Breast epithelium (tissue), 4 donors: ENCODE measurements at places on chromosomes 5 and 9. TPM values are rescaled to one million over a fixed set of nuclear protein-coding genes. Genes with fewer than 3 reads are reported as not detected.

DNA sequence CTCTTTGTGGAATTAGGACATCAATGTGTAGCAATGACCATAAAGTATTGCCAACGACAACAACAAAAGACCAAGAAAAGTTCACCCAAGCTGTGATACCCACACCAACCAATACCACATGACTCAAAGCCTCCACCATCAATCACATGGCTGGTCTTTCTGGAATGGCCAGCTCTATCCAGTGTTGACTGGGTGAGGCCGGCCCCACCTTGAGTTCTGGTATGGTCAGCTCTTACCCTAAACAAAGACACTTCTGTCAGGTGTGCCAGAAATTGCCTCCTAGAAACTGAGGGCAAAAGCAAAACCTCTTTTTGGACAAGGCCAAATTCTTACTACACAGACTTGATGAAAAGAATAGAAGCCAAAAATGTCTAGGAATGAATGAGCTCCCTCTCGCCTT is 331.5 kb downstream of the ZNF608 start:
- DNase-seq = no peak

AFAP1L1 gene
- 26.5 TPM for total RNA-seq

GRCh38 chr9:121975801-121976277 is 117.3 kb downstream of the TTLL11 start:
- no peak for DNase-seq

LCN1 gene
- total RNA-seq = not detected

GRCh38 chr5:134148316-134148715 is 28.4 kb downstream of the SKP1 start:
- DNase-seq = no peak

- DNase-seq = no peak
Measured at GRCh38 chr5:154077696-154078095, 38.9 kb downstream of the MFAP3 start.

PCDHGC3 gene
- 41.6 TPM for total RNA-seq

- no peak for DNase-seq
Measured at GRCh38 chr5:98813755-98814154, 40.3 kb downstream of the RGMB start.

DNA sequence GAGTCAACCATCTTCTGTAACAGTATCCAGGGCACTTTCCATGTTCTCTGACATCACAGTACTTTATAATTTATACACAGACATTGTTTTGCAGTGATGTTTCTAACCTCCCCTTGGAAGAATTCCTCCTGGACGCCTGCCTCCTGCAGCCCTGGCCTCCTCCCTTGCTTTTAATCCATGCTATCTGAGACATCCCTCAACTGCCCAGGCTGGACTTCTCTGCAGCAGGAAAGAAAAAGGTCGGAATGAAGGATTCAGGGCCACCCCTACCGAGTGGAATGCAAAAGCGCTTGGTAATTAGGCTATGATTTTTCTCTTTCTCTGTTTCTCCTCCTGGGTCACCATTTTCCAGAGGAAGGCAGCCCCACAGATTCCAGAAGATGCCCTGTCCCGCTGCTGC is 47.0 kb upstream of the SHC3 start:
- DNase-seq = no peak

DNA sequence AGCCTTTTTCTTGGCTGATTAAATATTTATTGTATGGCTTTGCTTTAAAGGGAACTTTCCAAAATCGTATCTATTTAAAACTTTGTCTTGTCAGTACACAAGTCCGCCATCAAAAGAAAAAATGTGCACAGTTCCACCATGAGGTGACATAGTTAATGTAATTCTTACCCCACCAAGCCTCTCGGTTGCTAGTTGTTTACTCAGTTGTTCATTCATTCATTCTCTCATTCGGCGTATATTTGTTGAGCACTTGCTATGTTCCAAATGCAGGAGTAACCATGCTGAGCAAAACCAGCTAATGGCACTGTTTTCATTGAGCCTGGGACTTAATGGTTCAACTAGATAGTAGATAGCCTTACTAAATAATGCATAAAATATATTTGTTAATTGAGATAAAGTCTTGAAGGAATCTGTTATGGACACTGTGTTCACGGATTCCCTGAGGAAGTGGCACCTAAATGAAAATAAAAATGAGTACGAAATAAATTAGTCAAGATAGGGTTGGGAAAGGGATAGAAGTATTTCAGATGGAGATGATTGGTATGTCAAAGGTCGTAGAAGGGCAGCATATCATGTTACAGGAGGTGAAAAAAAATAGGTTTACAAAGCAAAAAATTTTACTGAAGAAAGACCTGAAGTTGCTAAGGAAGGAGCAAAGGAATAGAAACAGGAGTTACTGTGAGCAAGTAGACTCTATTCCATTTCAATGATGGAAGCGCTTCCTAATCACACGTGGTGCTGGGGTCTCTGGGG is 1.5 kb downstream of the DCAF10 start:
- no peak for DNase-seq

DNA sequence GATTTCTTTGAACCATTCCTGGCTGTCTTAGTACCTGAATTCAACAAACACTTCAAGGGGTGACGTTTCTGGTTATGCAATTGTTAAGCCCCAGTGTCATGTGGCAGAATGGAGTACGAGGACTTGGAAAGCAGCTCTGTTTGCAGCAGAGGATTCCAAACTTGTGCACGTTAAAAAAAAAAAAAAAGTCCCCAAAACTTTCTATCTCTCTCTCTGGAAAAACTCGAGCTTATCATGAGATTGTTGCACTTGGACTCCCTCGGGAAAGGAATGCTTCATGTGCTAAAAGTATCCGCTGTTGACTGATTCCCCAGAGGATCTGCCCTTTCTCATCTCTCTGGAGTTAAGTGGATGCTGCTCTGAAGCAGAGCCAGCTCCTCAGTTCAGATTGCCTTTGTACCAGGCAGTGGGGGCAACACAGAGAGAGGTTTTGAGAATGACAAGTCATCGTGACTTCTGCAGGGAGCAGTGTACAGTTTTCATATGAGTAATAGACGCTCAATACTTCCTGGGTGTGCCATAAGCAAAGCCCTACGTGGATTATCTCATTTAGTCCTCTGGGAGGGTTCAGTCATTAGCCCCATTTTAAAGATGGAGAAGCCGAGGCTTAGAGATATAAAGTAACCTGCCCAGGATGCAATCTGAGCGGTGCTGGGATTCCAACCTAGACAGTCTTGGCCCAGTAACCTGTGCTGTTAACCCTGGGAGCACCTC is 28.1 kb downstream of the TMOD1 start:
- no peak for DNase-seq

GRCh38 chr5:142412581-142412980 is 87.8 kb upstream of the SPRY4 start:
- no peak for DNase-seq

DNA sequence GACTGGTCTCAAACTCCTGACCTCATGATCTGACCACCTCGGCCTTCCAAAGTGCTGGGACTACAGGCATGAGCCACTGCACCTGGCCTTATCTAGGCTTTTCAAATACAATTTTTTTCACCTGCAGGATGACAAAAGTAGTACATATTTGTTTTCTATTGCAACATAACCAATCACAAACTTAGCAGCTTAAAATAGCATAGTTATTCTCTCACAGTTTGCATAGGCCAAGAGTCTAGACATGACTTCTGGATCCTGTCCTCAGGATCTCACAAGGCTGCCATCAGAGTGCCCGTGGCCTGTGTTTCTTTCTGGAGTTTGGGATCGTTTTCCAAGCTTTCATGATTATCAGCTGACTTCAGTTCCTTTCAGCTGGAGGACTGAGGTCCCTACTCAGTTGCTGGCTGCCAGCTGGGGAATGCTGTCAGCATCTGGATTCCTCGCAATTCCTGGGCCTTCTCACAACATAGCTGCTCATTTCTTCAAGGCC is 348.9 kb downstream of the ARHGEF28 start:
- DNase-seq = no peak

GRCh38 chr5:11715461-11716196 is 188.6 kb downstream of the CTNND2 start:
- DNase-seq = no peak

DNA sequence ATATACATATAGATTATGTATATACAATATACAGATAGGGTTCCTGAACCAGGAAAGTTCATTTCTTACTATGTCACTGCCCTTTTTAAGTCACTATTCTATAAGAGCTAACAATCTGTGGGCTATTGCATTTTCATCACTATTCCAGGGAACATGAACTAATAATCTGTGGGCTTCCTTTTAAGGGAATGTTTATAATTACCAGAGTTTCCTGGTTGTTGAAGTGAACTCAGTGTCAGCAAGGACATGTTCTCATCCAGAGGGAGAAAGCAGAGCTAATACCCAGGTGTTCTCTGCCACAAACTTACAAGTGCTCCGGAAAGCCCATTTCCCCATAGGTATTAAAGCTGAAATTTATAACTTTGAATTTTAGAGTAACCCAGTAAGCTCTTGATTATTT is 69.6 kb downstream of the CWC27 start:
- DNase-seq = no peak

GPX8 gene
- total RNA-seq = 21.0 TPM

DNA sequence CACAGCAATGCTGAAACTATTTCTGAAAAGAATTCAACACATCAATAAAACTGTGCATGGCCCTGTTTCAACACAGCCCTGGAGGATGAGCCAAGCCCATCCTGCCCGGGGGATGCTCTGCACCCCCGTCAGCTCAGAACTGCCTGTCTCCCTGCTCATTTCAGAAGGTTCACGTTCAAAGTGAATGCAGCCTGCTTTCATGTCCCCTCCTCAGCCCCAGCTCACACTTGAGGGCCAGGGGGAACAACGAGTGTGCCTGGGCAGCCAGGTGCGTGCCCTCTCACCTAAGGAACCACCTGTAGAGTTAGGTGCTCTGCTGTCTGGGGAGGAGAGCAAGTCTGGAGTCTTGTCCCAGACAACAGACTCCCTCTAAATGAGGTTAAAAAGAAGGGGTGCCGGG is 348.5 kb upstream of the IRX2 start:
- no peak for DNase-seq

DNA sequence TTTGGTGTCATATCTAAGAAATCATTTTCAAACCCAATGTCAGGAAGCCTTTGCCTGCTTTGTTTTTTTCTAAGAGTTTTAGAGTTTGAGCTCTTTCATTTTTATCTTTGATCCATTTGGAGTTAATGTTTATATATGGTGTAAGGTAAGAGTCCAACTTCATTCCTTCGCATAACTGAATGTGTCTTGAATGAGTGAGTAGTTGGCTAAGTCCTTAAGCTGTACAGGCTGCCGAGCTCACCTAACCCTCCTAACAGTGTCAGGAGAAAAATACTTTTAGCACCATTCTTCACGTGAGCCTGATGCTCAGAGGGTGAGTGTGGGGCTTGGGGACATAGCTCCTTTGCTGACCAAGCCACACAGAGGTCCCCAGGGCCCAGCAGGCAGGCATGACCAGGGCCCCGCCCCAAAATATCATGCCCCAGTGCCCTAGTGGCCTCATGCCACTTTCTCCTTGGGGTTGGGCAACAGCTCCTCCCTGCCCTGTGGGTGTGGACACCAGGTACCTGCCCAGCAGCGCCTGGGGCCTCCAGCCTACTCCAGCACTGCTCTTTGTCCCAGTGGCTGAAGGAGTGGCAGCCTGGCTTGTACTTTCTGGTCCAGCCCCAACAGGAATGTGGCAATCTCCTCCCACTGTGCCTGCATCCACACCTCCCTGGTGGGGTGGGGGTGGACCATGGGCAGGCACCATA is 17.2 kb downstream of the PPARGC1B start:
- peak; percentile 67 for DNase-seq

- DNase-seq = no peak
Measured at GRCh38 chr5:169789417-169789940, 152.4 kb downstream of the DOCK2 start.

ADAMTS12 gene
- total RNA-seq = 15.0 TPM

GRCh38 chr5:60352992-60353599 is 346.9 kb downstream of the DEPDC1B start:
- no peak for DNase-seq

DNA sequence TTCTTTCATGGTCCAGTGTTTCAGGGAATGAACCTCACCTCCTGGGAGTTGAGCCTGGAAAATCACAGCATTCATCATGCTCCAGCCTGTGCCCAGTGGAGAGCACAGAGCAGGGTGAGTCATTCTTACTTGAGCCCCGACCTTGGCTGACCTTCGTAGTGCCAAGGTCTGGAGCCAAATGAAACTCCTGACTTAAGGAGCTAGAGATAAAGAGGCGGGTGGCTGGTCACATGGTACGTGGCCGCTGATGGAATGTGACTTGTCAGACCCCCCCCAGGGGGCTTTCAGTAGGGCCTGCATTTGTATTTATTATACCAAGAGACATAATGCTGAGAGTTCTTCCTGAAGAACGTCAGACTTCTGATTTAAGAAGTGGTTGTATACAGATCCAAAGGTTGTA is 15.0 kb upstream of the PIP5K1B start:
- DNase-seq = no peak

- DNase-seq = no peak
Measured at GRCh38 chr5:143115381-143115780, 288.1 kb downstream of the NR3C1 start.

GRCh38 chr9:94882966-94883641 is 156.6 kb downstream of the AOPEP start:
- DNase-seq = no peak

GFI1B gene
- total RNA-seq = not detected

EFCAB9 gene
- total RNA-seq = not detected

- no peak for DNase-seq
Measured at GRCh38 chr9:134877541-134877940, 3.1 kb upstream of the FCN2 start.

CDHR2 gene
- total RNA-seq = not detected

DNA sequence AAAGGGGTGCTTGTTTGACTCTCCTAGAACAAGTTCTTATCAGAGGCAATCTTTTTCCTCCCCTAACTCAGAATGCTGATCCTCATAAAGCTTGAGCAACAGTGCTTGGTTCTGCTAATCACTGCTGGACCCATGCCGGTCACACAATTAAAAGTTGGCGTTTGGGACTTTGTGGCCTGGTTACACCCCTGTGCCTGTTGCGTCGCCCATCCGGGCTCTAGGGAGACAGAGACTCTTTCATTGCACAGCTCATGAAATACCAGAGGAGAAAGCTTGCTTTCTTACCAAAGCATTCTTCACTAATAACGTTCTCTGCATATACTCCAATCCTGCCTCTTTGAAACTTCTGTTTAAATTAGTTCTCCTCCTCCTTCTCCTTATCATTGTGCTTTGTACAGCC is 301.1 kb downstream of the NR3C1 start:
- no peak for DNase-seq

DNA sequence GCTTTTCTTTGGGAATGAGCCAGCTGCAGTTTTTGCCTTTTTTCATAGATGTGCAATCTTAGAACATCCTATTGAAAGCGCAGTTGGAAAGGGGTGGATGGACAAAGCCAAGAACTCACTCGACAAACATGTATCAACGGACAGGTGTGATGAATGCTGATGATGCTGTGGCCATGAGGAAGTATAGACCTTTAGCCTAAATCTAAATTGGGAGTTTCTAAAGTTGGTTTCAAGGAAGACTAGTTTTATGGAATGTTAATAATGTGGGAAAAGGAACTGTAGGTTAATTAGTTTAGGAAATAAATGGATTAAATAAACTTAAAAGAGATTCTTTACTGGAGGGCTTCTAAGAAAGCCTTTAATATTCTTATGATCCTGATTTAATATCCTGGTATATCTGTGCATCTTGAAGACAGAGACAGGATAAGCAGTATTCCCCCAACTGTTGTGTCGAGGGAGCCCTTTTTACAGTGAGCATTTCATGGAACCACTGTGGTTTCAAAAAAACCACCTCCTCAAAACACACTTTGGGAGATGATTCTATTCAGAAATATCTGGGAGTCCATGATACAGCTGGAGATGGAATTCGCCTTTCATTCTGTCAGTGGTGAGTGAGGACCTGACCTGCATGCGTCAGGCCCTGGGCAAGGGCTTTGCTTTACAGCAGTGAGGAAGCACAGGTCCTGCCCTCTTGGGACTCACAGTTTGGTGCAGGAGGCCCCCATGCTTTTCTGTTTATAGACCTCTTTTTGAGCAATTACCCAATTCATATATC is 82.6 kb downstream of the AOPEP start:
- DNase-seq = no peak
